ENCODE measurements at places on chromosomes 11 and 22.

GRCh38 chr11:36383195-36383594 lies 87.1 kb downstream of the PRR5L start:
- no peak for DNase-seq

DNA sequence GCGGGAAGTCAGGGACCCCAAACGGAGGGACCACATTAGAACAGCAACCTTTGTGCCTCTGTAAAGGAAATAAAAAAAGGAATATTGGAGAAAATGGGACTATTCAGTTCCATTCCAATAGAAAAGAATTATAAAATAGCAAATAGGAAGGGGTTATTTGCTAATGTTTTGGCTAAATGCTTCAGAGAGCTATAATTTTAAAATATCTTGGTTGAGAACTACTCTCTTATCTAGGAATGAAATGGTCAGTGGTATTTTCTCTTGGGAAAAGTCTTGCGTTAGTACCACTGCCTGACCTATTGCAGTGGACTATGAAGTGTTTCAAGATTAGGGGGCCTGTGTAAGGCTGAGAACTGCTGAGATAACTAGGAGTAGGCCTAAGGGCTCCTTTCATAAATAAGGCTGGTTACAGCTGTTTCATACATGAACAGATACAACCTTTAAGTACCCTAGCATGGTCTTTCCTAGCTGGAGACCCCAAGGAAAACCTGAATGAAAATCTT lies 6.9 kb upstream of the WEE1 start:
- no peak for DNase-seq

- DNase-seq: no peak
Measured at GRCh38 chr11:29750392-29750791, 266.4 kb downstream of the KCNA4 start.

- DNase-seq: no peak
Measured at GRCh38 chr11:122686111-122686510, 30.6 kb downstream of the UBASH3B start.

GRCh38 chr11:34525098-34525497 lies 11.5 kb upstream of the ELF5 start:
- no peak for DNase-seq

- no peak for DNase-seq
Measured at GRCh38 chr22:26845021-26845743, 187.8 kb downstream of the MIAT start.

DNA sequence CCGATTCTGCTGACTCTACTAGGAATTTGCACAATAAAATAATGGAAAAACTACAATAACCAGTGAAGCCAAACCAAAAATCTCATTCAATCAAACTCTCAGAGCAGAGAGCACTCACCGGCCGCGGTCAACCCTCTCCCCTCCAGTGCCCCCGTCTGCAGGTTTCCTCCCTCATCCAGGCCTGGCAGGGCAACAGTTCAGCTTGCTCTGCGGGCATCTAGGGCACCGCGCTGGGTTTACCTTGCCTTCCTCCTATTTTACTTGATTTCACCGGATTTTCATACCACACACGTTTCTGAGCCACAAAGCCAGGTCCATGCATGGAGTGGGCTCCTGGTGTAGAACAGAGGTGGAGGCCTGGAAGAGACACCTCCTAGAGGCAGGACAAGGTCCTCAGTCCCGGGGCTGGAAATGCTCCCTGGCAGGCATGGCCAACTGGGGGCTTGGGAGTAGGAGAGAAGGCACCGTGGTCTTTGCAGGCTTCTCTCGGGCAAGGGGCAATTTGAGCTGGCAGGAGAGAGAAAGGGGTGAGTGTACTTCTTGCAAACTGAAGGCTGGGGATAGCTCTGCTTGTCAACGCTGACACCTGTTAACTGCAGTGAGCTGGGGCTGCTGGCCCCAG lies 938.4 kb downstream of the BRD1 start:
- no peak for DNase-seq

GRCh38 chr11:12505183-12505582 lies 127.8 kb downstream of the PARVA start:
- no peak for DNase-seq

DNA sequence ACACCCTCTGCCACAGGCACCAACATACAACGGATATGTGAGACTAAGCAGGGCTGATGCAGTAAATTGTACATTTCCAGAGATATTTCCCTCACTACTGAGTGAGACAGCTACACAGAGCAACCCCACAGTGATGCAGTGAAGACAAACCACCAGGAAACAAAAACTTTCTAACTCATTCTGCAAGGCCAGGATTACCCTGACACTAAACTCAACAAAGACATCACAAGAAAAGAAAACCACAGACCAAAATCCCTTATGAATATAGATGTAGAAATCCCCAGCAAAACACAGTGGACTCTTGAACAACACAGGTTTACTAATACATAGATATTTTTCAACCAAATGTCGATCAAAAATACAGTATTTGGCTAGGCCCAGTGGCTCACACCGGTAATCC lies 1.5 kb upstream of the SLC7A4 start:
- no peak for DNase-seq

GRCh38 chr11:133175103-133175502 lies 357.2 kb downstream of the OPCML start:
- no peak for DNase-seq

- DNase-seq: no peak
Measured at GRCh38 chr22:17918840-17919239, 105.5 kb downstream of the MICAL3 start.

- no peak for DNase-seq
Measured at GRCh38 chr11:72744474-72744873, 7.7 kb downstream of the ARAP1 start.

DNA sequence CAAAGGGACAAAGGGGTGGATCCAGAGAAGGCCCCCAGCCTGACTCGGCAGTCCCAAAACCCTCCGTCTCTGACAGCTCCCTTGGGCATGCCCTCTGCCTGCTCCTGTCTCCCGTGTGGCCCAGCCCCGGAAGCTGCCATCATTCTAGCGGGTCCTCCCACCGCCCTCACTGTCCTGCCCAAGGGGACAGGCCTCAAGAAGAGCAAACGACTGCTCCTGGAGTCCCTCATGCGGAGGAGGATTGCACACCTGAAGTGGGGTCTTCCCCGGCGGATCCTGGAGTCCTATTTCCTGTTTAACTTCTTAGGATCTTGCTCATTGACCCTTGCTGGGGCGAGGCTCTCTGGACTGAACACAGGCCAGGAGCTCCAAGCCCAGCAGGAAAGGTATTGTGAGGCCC lies 2.6 kb upstream of the MEI1 start:
- no peak for DNase-seq

Data from effector memory CD8-positive, alpha-beta T cell (primary cell).